ENCODE measurements at places on chromosomes 2 and 18. TPM values are rescaled to one million over a fixed set of nuclear protein-coding genes. Genes with fewer than 3 reads are reported as not detected.

GRCh38 chr2:157307021-157307420 is 18.6 kb downstream of the ERMN start:
- DNase-seq, result no peak

- no peak for DNase-seq
These were observed 260.7 kb downstream of the AGAP1 start for GRCh38 chr2:235754357-235755207.

- DNase-seq, result no peak
These were observed 77.1 kb downstream of the BCL11A start for GRCh38 chr2:60476206-60476954.

- DNase-seq, result no peak
These were observed 110.4 kb downstream of the EIPR1 start for GRCh38 chr2:3266925-3267867.

GRCh38 chr2:161177969-161178368 is 17.7 kb downstream of the TANK start:
- DNase-seq, result no peak

Gene WDCP
- 7.7 TPM for total RNA-seq

Data from epithelial cell of proximal tubule (primary cell).